ENCODE measurements at places on chromosomes 12 and 14.

- DNase-seq, result no peak
Observed at GRCh38 chr14:36217027-36217426, 40.5 kb upstream of the PTCSC3 start.

GRCh38 chr12:118325081-118325480 lies 47.6 kb downstream of the TAOK3 start:
- DNase-seq, result no peak

DNA sequence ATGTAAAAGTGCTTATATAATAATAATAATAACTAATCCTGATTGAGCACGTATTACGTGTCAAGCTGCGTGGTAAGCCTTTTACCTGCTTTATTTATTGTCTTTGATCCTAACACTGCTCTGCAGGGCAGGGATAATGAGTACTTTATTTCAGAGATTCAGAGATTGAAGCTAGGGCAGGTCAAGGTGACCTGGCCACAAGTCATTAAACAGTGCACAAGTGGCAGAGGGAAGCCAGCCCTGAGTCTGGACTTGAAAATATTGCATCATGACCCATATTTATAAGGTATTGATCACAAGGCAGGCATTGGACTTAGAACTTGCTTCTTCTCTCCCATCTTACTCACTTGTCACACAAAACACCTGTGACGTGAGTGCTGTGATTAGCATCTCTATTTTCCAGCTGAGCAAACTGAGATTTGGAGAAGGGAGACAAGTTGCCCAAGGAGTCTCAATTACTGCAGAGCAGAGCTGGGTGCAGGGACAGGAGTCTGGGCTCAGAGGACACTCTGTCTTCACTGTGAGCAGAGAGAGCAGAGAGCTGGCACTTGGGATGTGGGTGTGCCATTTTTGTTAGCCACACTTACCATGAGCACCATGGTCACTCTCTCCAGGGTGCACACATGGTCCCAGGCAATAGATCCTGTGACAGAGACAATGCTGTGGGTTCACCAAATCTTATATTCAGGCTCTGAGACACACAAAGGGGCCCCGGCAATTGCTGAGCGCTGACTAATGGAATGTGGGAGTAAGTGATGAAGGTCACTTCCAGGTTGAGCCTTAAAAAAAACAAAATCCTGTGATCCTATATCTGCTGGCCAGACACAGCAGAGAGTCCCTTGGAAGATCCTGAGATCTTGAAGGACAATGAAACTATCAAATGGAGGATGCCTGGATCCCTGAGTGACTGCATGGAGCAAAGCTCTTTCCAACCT lies 113.2 kb upstream of the MED13L start:
- no peak for DNase-seq

- DNase-seq, result no peak
Observed at GRCh38 chr12:41514021-41514777, 326.1 kb downstream of the PDZRN4 start.

DNA sequence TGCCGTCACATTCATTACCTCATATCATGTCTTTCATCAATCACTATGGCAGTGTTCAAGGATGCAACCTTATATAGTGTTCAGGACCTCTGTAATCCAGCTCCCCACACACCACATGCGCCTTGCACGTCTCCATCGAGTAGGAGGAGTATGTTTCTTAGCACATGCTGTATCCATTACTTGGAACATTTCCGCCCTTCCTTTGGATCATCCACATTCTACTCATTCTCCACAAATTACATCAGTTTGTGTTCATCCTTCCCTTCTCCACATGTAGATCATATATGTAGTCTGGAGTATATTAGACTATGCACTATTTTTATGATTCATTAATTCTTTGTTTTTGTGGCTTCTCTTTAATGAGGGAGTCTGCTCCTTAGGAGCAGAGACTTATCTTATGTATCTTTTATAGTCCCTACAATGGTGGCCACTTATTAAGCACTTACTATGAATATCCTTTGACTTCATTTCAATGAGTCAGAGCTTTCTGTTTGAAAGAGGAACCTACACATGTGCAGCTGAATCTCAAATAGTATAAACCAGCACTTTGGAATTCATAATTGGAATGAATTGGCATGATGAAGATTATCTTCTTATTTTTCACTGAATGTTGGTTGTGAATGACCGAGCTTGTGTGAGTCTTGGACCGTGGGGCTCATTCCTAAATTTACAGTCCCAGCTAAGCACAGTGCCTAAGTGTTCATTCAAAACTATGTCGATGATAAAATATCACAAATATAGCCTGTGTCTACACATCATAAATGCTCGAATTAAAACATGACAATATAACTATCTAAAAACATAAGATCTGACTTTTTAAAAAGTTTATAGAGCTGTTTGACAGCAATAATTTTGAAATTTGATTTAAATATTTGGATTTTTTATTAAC lies 30.2 kb upstream of the NPAS3 start:
- no peak for DNase-seq

GRCh38 chr12:102880783-102881182 lies 36.3 kb downstream of the PAH start:
- no peak for DNase-seq

- no peak for DNase-seq
Observed at GRCh38 chr14:26870722-26871617, 273.1 kb upstream of the NOVA1 start.

DNA sequence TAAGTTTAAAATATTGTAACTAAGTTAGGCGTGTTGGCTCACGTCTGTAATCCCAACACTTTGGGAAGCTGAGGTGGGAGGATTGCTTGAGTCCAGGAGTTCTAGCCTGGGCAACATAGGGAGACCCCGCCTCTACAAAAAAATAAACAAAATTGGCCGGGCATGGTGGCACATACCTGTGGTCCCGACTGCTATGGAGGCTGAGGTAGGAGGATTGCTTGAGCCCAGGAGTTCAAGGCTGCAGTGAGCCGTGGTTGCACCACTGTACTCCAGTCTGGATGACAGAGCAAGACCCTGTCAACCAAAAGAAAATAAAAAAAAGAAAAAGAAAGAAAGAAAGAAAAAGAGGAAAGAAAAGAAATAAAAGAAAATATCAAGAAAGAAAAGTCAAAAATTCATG lies 72.5 kb downstream of the TSPAN11 start:
- no peak for DNase-seq

DNA sequence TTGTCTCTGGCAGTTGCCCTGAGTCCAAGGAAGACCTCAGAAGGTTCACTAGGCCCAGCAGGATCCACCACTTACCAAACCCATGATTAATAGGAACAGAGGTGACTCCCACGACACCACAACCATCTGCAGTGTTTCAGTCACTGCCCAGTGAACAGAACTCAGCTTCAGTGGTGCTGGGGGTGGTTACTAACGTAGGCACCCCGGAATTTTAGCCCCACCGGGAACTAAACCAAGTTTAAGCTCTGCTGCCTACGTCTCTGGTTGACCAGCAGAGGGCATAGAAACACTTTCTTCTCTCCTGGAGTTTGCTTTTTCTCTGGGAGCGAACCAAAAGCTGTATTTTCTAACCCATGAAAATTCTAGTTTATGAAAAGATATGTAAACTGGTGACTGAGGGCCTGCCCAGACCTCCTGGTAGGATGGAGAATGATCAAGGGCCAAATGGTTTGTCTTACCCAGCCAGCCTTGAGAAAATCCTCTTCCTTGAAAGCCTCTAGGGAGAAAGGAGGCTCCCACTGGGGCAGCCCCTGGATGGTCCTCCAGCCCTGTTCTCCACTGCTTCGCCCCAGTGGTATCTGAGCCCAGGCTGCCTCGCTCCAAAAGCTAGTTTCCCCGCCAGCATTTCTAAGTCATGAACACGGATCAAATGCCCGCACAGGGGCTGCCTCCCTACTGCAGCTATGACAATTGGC lies 379.8 kb downstream of the DPF3 start:
- no peak for DNase-seq

- no peak for DNase-seq
Observed at GRCh38 chr12:94798113-94798512, 147.8 kb upstream of the TMCC3 start.

DNA sequence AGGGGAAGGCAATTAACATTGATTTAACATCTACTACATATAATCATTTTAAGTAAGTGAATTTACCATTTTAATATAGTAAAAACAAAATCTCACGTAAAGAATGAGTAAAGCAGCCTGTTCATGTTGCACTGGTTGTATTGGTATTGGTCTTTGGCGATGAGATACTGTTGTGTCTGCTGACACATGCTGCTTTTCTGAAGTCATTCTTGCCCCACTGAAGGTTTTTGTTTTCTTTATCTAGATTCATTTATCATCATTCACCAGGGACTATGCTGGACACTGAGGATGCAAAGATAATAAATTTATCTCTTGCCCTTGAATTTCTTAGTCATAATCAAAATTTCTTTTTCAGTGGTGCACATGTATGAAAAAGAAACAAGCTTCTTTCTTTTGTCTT lies 246.2 kb upstream of the NPAS3 start:
- no peak for DNase-seq
